DMS79 treated with DMSO at 0.1 percent for 48 hours (cell line): ENCODE measurements at places on chromosomes 11 and 22.

DNA sequence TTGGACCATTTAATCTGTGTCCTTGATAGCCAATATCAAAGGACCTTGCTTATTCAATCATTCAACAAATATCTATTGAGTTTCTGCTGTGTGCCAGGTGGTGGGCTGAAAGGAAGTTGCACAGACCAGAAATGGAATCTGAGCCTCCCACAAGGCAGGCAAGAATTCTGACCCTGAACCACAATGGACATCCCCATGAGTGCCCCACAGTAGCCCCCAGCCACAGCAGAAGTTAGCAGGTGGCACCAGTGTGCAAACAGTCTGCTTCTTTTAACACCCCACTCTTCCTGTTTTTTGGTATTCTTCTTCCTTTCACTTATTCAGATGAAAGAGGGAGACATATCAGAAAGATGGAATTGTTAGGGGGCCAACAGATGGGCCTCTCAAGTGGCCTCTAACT, 12.2 kb upstream of the SERPING1 start:
- no peak for DNase-seq

GRCh38 chr22:36208914-36209313, 7.3 kb upstream of the APOL4 start:
- no peak for DNase-seq

DNA sequence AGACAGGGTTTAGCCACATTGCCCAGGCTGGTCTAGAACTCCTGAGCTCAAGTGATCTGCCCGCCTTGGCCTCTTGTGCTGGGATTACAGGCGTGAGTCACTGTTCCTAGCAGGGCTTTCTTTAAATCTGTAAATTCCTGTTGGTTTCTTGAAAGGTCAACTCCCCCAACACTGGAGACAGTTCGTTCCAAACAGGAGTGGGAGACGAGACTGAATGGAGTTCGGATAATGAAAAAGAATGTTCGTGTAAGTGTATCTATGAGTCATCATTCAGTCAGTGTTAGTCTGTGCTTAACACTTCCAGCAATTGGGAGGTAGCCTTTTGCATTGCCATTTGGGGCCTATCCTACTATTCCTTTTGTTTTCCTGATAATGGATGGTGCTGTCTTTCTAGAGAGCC, 10.0 kb upstream of the BACE1-AS start:
- peak; percentile 72 for DNase-seq

- no peak for DNase-seq
Measured at GRCh38 chr11:63592975-63593395, 21.2 kb downstream of the PLAAT3 start.

- DNase-seq = peak; percentile 67
Measured at GRCh38 chr11:65900125-65900898, at the start of gene FOSL1. TSS of gene FOSL1 (minus strand) at chr11:65900388. CDS start at chr11:65900339, 49 bp downstream.

GRCh38 chr11:95498722-95499425, 267.9 kb upstream of the SESN3 start:
- no peak for DNase-seq

DNA sequence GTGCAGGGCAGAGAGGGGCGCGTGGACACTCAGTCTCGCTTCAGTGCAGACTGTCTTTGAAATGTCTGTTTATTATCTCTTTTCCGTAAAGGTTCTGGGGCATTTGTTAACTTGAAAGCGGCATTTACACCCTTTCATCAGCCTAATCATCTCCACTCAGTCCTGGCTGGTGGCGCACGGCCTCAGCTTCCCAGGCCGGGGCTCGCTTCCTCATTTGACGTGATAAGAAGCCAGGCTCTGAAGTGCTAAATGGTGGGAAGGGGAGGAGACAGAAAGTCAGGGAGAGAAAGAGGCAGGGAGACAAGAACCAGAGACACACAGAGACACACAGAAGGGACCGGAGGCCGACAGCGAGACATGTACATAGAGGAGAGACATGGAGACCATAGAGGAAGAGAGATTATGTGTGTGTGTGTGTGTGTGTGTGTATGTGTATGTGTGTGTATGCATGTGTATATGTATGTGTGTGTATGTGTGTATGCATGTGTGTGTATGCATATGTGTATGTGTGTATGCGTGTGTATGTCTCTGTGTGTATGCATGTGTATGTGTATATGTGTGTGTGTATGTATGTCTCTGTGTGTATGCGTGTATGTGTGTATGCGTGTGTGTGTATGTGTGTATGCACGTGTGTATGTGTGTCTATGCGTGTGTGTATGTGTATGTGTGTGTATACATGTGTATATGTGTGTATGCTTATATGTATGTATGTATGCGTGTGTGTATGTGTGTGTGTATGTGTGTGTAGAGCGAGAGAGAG, 101.5 kb downstream of the ST3GAL4 start:
- DNase-seq = no peak

DNA sequence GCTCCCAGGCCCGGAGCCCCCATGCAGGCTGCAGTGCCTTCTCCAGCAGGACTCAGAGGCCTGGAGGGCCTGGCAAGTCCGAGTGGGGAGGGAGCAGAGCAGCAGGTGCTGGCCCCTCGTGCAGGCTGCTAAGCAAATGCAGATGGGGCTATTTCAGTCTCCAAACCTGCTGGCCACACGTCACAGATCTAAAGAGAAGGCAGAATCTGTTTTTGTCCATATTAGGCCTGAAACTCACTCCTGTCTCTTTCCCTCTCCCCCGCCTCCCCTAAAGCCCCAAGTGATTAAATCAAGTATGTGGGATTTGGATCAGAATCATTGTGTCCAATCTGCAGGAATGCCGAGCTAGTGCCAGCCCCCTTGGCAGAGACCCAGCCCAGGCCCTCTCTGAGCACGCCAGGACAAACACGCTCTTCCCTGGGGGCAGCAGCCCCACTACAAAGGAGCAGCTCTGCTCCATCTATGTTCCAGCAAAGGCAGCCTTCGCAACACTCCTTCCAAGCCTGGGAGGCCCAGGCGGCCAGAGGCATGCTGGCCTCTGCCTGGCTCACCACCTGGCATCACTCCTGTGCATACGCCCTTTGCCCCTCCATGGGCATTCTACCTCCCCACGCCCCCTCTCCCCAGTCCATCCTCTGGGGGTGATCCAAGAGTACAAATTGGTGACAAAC, 26.5 kb downstream of the RPL27A start:
- no peak for DNase-seq

- DNase-seq = peak; percentile 48
Measured at GRCh38 chr22:42412744-42413333, 19.4 kb downstream of the NFAM1 start.

- DNase-seq = no peak
Measured at GRCh38 chr22:48539261-48539660, 1288.4 kb downstream of the BRD1 start.

GRCh38 chr11:32497951-32498350, 62.6 kb upstream of the WT1 start:
- DNase-seq = no peak

GRCh38 chr11:18768472-18768901, 23.1 kb downstream of the PTPN5 start:
- DNase-seq = peak; percentile 21

- no peak for DNase-seq
Measured at GRCh38 chr11:20762980-20763379, 93.6 kb downstream of the NELL1 start.

DNA sequence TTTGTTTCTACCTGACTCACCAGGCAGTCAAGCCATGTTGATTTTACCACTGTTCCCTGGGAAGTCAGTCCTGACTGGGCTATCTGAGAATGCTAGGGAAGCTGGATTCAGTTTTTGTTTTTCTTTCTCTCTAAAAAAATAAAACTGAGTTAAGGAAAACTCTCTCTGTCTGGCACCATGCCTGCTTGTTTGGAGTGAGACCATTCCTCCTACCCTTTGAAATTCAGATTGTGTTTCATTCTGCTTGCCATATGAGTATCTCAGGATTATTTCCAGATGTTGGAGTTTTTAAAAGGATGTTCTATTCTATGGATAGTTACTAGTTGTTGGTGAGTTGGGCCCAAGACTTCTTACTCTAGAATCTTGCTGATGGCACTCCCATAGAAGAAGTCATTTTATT, 1917.0 kb downstream of the LRRC4C start:
- no peak for DNase-seq

- no peak for DNase-seq
Measured at GRCh38 chr22:20956258-20957101, 10.6 kb upstream of the AIFM3 start.

- DNase-seq = no peak
Measured at GRCh38 chr22:32130464-32130863, 28.6 kb downstream of the C22orf42 start.

DNA sequence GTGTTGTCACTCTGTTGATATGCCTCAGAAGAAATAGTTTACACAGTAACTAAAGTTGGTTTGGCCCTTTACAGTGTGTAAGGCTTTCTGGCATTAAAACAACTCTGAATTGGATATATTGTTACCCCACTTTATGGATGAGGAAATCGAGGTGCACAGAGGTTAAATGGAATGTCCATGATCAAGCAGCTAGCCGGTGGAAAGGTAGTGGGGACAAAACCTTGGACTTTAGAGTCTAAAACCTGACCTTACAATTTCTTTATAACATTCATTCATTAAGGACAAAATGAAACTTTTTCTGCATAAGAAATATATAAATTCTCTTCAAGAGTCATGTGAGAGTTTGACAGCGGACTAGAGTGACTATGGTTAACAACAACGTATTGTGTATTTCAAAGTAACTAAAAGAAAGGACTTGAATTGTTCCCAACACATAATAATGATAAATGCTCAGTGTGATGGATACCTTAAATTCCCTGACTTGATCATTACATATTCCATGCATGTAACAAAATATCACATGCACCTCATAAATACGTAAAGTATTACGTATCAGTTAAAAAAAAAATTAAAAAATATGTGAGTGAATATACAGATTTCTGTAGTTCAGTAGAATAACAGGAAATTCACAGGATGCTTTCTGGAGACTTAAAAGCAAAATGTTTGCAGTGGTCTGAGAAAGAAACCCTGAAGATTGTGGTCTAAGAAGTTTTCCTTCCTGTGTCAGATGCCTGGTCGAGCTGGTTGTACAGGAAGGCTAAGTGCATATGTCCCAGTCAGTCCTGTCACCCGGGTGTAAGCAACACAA, 51.0 kb downstream of the TEAD1 start:
- no peak for DNase-seq

GRCh38 chr11:77073328-77074001, 6.7 kb downstream of the CAPN5 start:
- no peak for DNase-seq

GRCh38 chr22:22098457-22099193, 116.0 kb upstream of the TOP3B start:
- DNase-seq = no peak
